ENCODE measurements at places on chromosomes 6 and 20.

DNA sequence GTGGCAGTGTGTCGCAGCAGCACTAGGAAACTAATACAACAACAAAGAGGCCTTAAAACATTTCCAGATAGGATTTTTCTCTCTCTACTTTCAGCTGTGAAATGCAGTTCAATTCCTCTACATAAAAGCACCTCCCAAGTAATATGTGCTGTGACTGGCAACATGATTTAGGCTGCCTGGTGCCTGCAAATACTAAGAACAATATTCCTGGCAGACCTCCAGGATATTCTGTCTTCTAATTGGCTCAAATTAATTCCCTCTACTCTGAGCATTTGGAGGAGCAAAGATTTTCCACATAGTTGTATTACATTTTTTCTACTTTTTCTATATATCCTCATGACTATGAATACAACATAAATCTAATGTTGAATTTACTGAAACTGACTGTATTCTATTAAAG, 33.2 kb downstream of the SCGN start:
- no peak for DNase-seq

DNA sequence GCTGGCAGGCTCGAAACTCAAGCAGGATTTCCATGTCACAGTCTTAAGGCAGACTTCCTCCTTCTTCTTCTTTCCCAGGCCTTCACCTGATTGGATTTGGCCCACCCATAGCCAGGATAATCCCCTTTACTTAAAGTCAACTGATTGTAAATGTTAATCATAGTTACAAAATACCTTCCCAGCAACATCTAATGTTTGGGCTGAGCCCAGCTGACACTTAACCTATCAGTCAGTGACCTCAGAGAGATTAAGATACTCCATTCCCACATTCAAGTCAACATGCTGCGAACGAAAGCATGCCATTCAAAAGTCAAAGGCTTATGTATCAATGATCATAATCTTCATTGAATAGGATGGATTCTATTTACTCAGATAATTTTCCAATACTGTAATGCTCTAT, 16.0 kb downstream of the MAP7 start:
- DNase-seq, result no peak

DNA sequence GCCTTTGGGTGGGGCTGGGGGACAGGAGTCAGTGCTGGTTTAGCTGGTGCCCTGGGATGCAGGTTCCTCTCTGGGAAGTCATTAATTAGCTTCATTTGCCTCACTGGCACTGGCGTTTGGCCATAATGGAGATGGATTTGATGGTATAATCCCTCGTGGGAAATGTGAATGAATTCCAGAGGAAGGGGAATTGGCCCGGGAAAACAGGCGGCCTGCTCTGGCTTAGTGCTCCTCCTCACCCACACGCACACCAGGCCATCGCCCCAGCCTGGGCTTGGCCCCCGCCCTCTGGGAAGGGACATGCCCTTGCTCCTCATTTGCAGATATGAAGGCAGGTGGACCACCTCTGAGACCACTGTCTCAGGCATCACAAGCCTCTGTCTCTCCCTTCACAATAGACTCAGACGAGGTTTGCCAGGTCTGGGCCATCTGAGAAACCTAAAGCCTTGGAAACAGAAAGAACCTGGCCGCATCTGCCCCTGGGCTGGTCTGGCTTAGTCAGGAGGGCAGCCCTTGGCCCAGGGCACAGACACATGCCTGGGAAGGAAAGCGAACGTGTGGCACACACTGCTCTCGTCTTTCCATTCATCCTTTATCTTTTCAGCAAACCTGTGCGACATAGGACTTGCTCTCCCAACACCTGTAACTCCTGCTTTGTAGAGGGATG, 199.2 kb upstream of the CDH4 start:
- DNase-seq, result no peak

DNA sequence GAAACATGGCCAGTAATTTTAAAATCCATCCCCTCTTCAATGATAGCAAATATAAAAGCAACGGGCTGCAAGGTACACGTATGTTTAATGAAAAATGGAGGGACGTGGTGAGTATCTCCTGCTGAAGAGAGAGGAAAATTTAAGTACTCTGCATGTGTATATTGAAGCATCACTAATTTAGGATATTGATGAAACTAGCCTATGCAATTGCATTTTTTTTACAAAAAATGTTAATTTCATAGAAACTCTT, 362 bp upstream of the TMX4 start:
- DNase-seq, result no peak

DNA sequence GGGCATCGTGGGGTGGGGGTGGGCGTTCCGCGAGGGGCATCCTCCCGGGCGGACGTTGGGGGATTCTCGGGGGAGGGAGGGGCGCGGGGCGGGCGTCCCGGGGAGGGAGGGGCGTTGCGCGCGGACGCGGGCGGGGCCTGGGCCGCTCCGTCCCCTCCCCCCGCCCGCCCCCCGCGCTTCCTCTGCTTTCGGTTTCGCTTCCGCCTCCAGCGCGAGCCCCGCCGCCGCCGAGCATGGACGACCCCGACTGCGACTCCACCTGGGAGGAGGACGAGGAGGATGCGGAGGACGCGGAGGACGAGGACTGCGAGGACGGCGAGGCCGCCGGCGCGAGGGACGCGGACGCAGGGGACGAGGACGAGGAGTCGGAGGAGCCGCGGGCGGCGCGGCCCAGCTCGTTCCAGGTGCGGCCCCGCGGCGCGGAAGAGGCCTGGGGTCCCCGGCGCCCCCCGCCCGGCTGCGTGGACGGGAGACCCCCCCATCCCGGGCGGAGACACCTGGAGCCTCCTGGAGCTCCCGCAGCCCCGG, at the start of gene OGFR:
OGFR (plus strand) TSS at position 209 of the 528 bp plus-strand sequence; CDS start at position 234, 25 bp downstream.
- peak; percentile 71 for DNase-seq

DNA sequence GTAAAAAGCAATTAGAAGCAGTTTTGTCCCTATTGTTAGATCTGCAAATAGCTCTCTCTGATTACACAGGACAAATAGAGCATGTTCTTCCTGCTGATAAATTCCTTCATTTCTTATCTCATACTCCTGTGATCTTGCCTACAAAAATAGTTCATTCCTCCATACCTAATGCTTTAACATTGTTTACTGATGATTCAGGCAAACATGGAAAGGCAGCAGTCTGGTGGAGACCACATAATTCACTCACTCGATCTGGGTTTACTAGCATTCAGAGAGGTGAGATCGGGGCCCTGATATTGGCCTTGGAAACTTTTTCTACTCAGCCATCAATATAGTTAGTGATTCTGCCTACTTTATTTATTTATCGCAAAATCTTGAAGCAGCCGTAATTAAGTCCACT, 20.2 kb downstream of the HLA-DPA1 start:
- peak; percentile 25 for DNase-seq

- DNase-seq, result peak; percentile 85
These were observed 165.3 kb downstream of the SOBP start for GRCh38 chr6:107655245-107655644.

- no peak for DNase-seq
These were observed 26.6 kb upstream of the DAAM2 start for GRCh38 chr6:39765508-39766065.

GRCh38 chr6:21467091-21467490, 126.5 kb upstream of the SOX4 start:
- DNase-seq, result no peak

GRCh38 chr6:32226434-32226833, 2.6 kb upstream of the NOTCH4 start:
- no peak for DNase-seq

DNA sequence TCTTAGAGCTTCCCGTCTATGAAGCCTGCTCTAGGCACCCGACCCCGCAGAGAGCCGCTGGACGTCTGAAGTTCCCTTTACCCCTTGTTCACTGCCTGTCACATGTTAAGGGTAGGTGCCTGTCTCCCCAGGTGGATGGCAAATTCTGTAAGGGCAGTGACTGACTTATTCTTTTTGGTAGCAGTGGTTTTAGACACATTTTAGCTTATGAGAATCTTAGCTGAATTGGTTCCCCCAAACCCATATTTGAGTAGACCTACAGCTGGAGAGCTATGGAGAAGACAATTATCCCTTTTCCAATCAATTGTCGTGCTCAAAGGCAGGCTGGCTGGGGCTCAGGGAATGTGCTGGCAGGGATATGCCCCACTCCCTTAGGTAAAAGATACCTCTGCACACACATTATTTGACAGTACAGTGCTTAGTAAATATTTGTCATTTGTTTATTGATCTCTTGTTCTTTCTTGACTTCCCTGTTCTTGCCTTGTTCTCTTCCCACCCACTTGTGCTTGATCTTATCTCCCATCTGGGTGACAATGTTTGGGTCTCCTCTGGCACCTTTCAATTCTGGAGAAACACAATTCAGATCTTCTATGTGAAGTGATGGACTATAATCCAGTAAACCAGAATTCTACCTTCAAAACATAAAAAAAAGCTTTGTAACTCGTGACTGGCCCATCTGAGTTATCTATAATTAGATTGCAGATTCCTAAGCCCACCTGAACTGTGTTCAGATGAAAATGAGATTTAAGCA, 114.3 kb upstream of the SLC2A12 start:
- no peak for DNase-seq

DNA sequence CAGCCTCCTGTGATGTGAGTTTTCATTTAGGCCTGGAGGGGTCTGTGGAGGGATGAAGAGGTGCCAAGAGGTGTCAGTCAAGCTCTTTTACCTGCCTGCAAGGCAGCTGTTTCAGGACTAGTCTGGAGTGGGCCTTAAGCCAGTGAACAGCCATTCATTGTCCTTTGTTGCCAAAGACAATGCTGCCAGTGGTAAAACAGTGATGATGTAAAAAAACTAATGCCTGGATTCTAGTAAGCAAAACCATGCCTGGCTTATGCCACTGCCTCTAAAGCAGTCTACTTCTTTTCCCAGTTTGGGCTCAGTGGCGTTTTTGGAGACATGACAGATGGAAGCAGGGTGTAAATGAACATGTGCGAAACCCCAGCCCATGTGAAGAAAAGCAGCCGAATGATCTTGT, 93.5 kb upstream of the KCNK16 start:
- DNase-seq, result no peak

DNA sequence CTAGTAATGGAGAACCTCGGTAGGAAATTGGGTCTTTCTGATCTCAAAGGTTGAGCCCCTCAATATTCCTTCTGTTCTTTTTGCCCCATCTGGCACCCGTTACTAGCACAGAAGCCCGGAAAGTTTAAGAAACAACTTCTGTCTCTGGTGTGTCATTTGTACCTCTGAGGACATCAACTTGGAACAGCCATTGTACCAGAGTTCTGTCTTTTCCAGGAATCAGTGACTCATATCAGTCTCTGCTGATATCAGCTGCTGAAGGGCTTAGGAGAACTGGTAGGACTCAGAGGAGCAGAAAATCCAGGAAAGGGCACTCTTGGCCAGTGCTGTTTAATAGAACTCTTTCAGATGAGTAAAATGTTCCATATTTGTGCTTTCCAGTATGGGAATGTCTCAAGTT, 78.3 kb upstream of the CHD6 start:
- DNase-seq, result no peak

DNA sequence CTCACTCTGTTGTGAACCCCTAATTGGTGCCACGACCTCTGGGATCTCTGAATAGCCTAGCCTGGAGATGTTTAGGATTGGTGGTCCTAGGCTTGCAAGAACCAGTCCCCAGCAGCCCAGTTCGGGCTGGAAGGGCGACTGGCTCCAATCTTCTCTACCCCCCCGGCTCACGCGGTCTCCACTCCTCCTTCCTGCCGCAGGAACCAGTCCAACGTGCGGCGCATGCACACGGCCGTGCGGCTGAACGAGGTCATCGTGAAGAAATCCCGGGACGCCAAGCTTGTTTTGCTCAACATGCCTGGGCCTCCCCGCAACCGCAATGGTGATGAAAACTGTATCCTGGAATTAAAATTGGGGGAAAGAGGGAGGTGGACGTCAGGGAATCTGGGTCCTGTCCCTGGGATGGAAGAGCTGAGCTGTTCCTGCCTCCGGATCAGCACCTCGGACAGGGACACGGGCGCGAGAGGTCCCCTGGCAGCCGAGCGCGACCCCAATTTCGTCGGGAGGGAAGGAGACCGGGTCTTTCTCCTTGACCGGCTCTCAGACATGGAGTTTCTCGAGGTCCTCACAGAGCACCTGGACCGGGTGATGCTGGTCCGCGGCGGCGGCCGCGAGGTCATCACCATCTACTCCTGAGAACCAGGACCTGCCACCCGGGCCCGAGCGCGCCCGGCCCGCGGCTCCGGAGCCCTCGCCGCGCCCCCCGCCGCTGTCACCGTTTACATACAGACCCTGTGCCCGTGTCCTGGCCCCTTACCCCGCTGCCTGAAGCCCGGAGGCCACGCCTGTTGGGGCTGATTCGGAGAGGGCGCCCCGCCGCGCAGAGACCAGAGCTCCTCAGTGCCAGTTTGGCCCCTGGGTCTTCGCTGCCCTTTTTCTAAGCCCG, 28.2 kb downstream of the SLC12A5 start:
- peak; percentile 87 for DNase-seq

DNA sequence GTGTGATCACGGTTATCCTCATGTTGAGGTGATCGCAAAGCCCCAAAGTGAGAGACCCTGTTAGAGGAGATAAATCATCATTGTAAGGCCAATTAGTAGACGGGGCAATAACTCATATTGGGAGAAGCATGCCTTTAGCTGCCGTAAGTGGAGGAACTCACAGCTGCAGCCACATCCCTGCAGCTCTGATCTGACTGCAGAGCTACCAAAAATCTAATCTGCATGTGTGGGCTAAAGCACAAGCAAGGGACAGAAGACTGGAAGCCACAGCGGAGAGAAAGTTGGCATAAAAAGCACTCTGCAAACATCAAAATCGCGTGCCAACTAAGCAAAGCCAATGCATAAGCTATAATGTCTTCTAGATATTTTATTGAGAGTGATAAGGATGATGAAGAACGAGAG, 79.8 kb downstream of the TBC1D7 start:
- no peak for DNase-seq

GRCh38 chr20:39568109-39568508, 606.0 kb downstream of the DHX35 start:
- no peak for DNase-seq

- no peak for DNase-seq
These were observed 1.1 kb downstream of the DPM1 start for GRCh38 chr20:50957276-50957675.

DNA sequence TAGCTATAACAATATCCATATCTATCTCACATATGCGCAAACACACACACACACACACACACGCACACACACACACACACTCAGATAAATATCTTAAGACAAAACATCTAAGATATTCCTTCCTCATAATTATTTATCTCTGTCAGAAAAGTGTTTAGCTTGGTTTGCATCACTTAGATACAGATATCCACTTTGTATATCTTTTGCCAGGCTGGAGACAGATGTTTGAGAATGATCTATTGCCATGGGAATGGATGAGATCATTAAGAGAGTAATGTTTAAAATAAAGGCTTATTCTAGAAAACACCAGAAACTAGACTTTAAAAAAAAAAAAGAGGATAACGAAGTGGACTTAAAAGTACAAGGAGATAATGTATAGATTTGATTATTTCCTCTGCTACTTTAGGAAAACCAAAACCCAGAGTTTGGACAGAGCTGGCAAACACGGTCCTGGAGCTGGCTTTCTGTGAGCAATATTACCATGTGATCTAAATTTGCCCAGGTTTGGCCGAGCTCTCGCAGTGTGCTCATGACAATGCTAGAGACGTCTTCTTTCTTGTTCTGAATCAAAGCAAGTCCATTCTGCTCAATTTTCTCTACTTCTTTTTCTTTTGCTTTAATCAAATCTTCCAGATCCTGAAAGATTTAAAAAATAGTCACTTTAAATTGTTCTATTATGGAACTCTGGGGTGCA, 411.8 kb downstream of the SYNE1 start:
- no peak for DNase-seq

Data from GM23338 (cell line).